Activated naive CD4-positive, alpha-beta T cell (primary cell): ENCODE measurements at places on chromosomes 5 and 9.

- DNase-seq: no peak
Observed at GRCh38 chr9:96596601-96597111, 23.0 kb downstream of the CDC14B start.

DNA sequence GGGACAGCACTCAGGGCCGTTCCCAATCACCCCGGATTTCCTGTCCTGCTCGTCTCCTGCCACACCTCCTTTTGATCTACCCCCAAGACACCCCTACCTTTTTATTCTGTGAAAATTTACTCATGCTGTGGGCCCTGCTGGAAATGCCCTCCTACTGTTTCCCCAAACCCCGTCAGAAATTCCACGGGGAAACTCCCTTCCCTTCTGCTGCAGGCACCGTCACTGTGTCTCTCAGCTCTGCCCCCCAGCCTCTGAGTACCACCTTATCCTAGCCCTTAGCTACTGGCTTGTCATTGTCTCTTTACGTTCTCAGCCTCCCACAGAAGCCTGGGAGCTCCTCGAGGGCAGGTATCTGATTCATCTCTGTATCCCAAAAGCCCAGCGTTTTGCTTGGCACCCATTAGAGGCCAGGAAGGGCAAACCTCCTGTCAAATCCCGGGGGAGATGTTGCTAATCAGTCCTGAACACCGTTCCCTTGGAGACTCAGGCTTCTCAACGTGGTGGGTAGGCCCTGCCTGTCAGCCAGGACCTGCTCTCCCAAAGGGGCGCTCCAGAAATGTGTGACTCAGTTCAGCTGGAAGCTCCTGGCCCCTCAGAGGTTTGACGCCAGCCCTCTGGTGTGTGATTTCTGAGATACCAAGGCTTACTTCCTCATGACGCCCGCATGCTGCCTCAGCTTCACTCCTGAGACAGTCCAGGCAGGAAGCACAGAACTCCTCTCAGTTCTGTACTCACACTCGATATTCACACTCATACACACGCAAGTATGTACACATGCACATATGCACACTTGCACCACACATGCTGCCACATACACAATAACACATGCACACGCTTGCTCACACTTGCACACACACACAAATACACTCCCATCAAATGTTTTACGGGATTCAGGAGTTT lies 50.7 kb upstream of the GRHPR start:
- DNase-seq: no peak

DNA sequence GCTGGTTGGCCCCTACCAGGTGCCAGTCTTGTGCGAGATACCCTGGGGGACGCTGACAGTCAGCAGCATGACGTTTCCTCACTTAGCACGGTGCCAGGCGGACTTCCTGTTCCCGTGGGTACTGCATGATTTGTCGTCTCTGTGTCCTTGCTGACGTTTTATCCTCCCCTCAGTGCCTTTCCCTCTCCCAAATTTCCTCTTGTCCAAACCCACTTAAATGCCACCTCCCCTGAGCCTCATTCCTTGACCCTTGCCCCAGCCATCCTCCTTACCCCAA lies 60.6 kb upstream of the SAP30L start:
- DNase-seq: no peak

GRCh38 chr9:17021387-17021970 lies 113.4 kb upstream of the CNTLN start:
- DNase-seq: no peak

GRCh38 chr5:43631182-43631910 lies 28.4 kb downstream of the NNT start:
- no peak for DNase-seq

- no peak for DNase-seq
Observed at GRCh38 chr5:159340511-159340910, 10.2 kb upstream of the IL12B start.

GRCh38 chr9:15501179-15501578 lies 9.6 kb downstream of the PSIP1 start:
- no peak for DNase-seq

GRCh38 chr5:110625376-110625999 lies 101.0 kb downstream of the TMEM232 start:
- no peak for DNase-seq

DNA sequence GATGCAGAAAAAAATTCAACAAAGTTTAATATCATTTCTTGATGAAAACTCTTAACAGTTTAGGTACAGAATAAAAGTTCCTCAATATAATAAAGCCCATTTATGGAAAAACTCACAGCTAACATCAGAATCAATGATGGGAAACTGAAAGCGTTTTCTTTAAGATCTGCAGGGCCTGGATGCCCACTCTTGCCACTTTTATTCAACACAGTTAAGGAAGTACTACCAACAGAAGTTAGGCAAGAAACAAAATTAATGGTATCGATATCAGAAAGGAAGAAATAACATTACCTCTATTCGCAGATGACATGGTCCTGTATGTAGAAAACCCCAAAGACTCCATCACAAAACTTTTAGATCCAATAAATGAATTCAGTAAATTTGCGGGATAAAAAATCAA lies 542.4 kb upstream of the RGMB start:
- DNase-seq: no peak

- DNase-seq: no peak
Observed at GRCh38 chr5:170327829-170328228, 30.3 kb upstream of the LCP2 start.

- DNase-seq: no peak
Observed at GRCh38 chr9:107707915-107708441, 218.4 kb upstream of the KLF4 start.

- no peak for DNase-seq
Observed at GRCh38 chr5:124927735-124928134, 181.3 kb upstream of the ZNF608 start.

GRCh38 chr9:111582888-111583287 lies 16.6 kb downstream of the PTGR1 start:
- DNase-seq: no peak

- peak; percentile 39 for DNase-seq
Observed at GRCh38 chr5:173615884-173616576, 420 bp downstream of the BOD1 start.

DNA sequence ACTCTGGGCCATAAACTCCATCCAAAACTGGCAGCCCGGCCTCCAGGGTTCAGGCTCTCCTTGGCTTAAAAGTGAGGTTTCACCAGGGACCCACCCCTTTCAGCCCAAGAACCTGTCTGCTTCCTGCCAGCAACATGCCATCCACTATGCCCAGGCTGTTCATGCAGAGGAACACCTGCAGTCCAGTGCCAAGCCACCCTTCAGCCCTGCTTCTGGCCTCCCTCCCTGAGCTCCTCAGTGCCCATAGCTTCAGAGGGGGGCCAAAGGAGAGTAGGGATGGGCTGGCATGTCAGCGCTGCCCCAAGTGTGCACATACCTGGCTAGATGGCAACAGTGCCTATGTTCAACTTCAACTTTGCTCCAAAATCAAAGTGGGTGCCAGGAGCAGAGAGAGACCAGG lies 166.9 kb upstream of the MRPS30 start:
- DNase-seq: no peak

DNA sequence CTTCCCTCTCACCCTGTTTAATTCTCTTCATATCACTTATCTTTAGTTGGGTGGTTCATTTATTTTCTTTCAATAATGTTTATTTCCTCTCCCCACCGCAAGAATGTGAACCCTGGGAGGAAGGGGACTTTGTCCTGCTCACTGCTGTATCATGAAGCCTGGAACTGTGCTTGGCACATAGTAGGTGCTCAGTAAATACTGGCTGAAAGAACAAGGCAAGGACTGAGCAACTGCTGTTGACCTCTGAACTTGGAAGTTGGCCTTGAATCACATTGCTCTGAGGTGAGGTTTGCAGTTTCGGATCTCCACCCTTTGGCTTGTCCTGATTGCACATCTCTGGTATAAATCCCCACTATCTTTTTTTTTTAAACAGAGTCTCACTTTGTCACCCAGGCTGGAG lies 22.0 kb upstream of the PTGS1 start:
- DNase-seq: no peak

- DNase-seq: no peak
Observed at GRCh38 chr5:89350684-89351083, 467.7 kb upstream of the MEF2C start.
